ENCODE measurements at places on chromosomes 6 and 20.
A peak's percentile ranks its signal among the peaks of the same experiment; 100 is the strongest.

GRCh38 chr20:32018269-32019155, 8.3 kb downstream of the CCM2L start:
- H3K4me3 ChIP-seq, result peak overlapping the region; percentile 86
- peaks cover 3% of the 10 kb centered on the region for H3K36me3 ChIP-seq
- peaks cover 59% of the 10 kb centered on the region for H3K27me3 ChIP-seq
- no peak overlapping the region for H3K27ac ChIP-seq
- peak; percentile 44 for DNase-seq

DNA sequence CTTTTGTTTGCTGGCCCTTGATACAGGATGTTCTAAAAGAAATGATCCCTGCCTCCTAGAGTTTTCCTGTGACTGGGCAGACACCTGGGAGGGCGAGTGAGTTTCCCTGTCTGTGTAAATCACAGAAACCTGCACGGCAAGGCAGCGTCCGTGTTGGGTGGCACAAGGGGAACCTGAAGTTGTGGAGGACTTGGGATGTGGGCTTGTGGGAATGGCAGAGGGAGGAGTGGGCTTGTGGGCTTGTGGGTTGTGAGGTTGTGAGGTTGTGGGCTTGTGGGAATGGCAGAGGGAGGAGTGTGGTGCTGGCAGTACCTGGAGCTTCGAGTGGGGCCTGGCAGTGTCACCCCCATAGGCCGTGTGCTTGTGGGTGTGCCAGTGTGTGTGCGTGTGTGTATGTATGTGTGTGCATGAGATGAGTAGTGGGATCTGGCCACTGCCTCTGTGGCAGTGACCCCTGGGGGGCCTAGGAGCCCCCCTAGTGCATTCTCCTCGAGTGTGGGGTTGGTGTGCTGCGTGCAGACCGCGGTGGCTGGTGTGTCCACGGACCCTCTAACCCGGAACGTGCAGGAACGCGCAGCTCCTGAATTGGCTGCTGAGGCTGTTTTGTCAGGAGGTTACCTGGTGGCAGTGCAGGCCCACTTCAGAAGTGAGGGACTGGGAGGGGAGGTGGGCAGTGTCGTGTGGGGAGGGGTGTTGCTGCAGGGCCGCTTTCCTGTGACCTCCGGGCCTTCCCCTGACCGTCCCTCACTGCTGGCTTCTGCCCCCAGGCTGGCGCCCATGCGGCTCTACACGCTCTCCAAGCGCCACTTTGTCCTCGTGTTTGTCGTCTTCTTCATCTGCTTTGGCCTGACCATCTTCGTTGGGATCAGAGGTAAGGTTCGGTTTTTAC, 13.0 kb downstream of the TMEM181 start:
- no peak overlapping the region for H3K4me3 ChIP-seq
- no peak for DNase-seq
- H3K27me3 ChIP-seq, result no peaks in the 10 kb centered on the region

DNA sequence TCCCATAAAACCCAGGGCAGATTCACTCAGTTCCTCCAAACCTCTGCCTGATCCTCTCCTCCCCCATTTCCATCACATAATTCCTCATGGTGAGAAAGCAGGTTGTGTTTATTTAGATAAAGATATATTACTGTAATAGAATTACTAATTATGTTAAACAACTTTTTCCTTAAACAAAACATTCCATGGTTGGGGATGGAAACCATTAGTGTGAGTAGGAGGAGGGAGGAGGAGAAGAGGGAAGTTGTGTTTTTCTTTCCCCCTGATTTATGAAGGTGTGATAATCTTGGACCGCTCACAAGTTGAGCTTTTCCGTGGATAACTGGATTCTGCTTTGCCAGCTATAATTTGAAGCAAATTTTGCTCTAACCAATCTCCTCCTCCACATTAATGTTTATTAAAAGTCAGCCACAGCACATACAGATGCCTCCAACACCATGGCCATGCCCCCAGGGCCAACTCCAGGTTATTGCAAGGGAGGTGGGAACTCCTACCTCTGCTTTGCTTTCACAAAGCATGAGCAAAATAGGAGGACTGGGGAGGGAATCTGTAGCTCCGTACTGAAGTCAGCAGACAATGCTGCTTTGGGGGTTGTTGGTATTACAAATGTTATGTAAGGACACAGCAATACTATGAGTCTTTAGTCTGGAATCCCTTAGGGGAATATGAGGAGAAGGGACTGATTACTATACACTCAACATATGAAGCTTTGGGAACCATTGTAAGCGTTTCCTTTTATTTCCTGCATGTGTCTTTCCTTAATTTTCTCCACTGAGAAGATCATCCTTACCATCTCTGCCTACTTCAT, 542.0 kb downstream of the DHX35 start:
- no peak for DNase-seq
- no peaks in the 10 kb centered on the region for H3K27me3 ChIP-seq
- H3K27ac ChIP-seq, result no peak overlapping the region
- H3K4me1 ChIP-seq, result no peaks in the 10 kb centered on the region

DNA sequence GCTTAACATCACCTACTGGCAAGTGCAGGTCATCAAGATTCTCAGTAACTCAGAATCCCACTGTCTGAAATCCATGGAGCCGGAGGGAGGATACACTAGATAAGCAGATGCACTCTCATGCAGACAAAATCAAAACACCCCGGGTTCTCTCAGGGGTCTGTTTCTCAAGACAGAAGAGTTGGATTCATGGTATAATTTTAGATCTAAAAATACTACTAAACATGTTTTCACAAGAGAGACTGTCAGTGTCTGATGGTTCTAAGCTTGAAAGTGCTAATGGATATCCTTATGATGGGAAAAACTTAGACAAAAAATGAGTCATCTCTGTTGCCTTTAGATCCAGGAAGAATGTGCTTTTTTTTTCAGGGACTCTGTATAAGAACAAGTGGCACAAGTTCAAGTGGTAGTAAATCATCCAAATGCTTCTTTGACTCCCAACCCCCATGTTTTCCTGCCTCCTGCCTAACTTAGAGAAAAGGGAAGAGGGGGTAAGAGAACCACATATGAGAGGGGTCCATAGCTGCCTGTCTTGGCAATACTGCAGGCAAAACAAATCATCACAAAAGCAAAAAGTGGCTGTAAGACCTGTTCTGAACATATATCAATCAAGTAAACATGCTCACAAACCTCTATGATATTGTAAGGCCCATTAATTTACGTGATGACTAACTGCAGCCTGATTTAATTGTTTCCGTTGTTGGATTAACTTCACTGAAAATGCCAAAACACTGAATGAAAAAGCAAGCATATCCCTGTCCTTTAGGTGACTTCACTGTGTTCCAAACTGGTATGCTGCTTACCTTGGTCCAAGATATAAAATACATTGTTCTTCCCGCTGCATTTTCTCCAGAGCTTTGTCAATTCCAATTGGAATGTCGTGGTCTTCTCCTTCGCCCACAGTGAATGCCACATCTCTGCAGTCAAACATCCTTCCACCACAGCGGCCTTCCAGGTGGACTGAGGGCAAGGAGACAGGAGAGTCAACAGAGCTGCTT, 84.0 kb upstream of the TULP1 start:
- peak overlapping the region; percentile 80 for H3K27ac ChIP-seq
- no peaks in the 10 kb centered on the region for H3K27me3 ChIP-seq
- no peak for DNase-seq
- peaks cover 42% of the 10 kb centered on the region for H3K36me3 ChIP-seq
- H3K4me1 ChIP-seq, result peaks cover 72% of the 10 kb centered on the region
- no peak overlapping the region for H3K4me3 ChIP-seq
